ENCODE measurements at places on chromosomes 11 and 22. TPM values are rescaled to one million over a fixed set of nuclear protein-coding genes. Genes with fewer than 3 reads are reported as not detected.

The MMP12 gene
- not detected for total RNA-seq

The ESAM gene
- 85.7 TPM for total RNA-seq

The NCF4 gene
- not detected for total RNA-seq

The PCNX3 gene
- total RNA-seq: 17.7 TPM

The ELF5 gene
- not detected for total RNA-seq

DNA sequence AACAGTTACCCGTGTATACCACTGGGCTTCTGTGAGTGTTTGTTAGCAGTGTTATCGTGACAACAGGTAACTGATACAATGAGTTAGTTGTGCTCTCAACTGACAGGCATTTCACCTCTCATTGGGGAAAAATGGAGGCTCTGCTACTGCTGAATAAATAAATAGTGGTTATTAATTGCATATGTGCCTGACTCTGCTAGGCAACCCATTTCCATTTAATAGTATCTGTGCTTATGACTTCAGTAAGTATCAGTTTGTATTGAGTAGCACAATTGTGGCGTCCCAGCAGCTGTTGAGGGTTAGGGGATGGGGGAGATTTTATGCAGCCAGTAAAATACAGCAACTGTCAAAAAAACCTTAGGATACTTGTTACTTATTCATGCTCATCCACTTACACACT is 123.4 kb upstream of the SEZ6L start:
- DNase-seq: no peak

- no peak for DNase-seq
Observed at GRCh38 chr22:36853407-36854099, 7.3 kb upstream of the NCF4 start.

DNA sequence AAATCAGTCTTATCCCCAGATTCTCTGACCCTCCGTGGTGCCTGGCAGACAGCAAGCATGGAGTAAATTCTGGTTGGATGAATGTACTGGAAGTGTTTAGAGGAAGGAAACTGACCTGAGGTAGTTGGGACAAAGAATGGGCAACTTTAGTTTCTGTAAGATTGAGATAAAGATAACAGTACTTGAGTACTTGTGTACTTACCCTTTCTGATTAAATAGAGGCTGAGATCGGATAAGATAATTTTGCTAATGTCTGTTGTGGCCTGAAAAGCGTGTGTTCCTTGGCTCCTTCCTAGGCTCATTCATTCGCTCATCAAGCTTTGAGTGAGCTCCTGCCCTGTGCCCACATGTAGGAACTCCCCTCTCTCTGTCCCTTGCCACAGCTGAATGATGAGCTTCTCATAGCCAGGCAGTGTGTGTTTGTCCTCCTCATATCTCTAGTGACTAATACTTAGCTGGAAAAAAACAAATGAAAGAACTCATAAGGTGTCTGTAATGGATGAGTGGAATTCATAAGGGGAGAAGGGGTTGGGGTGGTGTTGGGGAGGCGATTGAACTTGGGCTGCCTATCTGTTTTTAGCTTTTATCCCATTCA is 118.1 kb downstream of the DBX1 start:
- no peak for DNase-seq

GRCh38 chr11:67440229-67441097 is 2.8 kb downstream of the CORO1B start:
- no peak for DNase-seq

GRCh38 chr11:22479208-22479607 is 141.0 kb downstream of the SLC17A6 start:
- DNase-seq: no peak

DNA sequence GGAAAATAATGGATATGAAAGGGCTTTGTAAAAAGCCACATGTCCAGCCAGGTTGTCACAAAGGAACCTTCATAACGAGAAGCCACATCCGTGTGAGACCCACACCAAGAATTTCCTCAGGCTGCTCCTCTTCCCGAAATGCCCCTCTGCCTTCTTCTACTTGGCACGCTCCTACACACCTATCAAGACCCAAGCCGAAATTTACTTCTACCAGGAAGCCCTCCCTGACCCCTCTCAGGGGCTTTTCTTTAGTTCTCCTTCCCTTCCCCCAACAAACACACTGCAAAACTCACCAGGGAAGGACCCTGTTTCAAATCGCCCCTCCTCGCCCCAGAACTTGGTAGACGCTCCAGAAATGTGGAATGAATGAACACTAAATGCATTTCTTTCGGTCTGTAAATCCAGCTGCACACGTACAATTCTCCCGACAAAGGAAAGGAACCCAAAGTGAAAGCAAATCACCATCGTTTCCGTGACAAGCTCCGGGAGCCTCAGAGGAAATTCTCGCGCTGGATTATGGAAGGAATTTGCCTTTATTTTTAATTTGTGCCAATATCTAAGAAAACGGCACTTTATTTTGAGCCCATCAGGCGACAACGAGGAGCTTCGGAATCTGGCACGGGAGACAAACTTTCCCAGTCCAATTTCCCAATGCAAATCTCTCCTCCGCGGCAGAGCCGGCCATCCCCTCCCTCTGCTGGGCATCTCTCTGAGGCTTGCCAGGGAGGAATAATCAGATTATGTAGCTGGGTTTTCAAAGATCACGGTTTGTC is 13.2 kb upstream of the SHISAL1 start:
- no peak for DNase-seq

- no peak for DNase-seq
Observed at GRCh38 chr11:47257517-47258316, at the start of gene NR1H3. Gene NR1H3 (plus strand): TSS chr11:47257996. CDS start chr11:47259217, 1,221 bp downstream.

- no peak for DNase-seq
Observed at GRCh38 chr22:31337178-31337577, 9.0 kb downstream of the PATZ1 start.

GRCh38 chr22:29267462-29267857 is 321 bp downstream of the RHBDD3 start:
- DNase-seq: no peak

- no peak for DNase-seq
Observed at GRCh38 chr11:124784051-124784450, 16.2 kb downstream of the MSANTD2 start.

Data from pulmonary artery endothelial cell (primary cell).